Fibroblast of the aortic adventitia (primary cell): ENCODE measurements at places on chromosomes 1 and 21. TPM values are rescaled to one million over a fixed set of nuclear protein-coding genes. Genes with fewer than 3 reads are reported as not detected.

The RNU1-1 gene
- under 0.01 and 2,882 TPM in 2 replicates for total RNA-seq

The CHI3L1 gene
- 3.0 and 5.5 TPM in 2 replicates for total RNA-seq

The ARHGEF10L gene
- total RNA-seq: 13.6 and 23.9 TPM in 2 replicates

The CHAF1B gene
- total RNA-seq: 0.49 and 7.8 TPM in 2 replicates

The DMRTA2 gene
- 0.18 TPM in 1 of 2 replicates, not detected in the other for total RNA-seq

The CYP4A22 gene
- total RNA-seq: not detected in 2 replicates

The RASAL2 gene
- total RNA-seq: 30.5 and 32.6 TPM in 2 replicates

The CELA2B gene
- total RNA-seq: not detected in 2 replicates

The NFYC gene
- 13.2 and 23.1 TPM in 2 replicates for total RNA-seq

The USP33 gene
- total RNA-seq: 71.9 and 93.5 TPM in 2 replicates

The CHRM3 gene
- total RNA-seq: 0.09 TPM in 1 of 2 replicates, not detected in the other

The SGIP1 gene
- total RNA-seq: 2.1 and 21.1 TPM in 2 replicates

The SPRR1B gene
- not detected in 2 replicates for total RNA-seq

The FAM151A gene
- not detected in 2 replicates for total RNA-seq

The CA6 gene
- not detected in 2 replicates for total RNA-seq

The OPTC gene
- total RNA-seq: not detected in 2 replicates
